ENCODE measurements at places on chromosomes 13 and 19.

GRCh38 chr13:90070837-90071525 is 1276.5 kb upstream of the MIR17HG start:
- DNase-seq: no peak

- no peak for DNase-seq
Observed at GRCh38 chr13:42525035-42525504, 48.9 kb upstream of the TNFSF11 start.

DNA sequence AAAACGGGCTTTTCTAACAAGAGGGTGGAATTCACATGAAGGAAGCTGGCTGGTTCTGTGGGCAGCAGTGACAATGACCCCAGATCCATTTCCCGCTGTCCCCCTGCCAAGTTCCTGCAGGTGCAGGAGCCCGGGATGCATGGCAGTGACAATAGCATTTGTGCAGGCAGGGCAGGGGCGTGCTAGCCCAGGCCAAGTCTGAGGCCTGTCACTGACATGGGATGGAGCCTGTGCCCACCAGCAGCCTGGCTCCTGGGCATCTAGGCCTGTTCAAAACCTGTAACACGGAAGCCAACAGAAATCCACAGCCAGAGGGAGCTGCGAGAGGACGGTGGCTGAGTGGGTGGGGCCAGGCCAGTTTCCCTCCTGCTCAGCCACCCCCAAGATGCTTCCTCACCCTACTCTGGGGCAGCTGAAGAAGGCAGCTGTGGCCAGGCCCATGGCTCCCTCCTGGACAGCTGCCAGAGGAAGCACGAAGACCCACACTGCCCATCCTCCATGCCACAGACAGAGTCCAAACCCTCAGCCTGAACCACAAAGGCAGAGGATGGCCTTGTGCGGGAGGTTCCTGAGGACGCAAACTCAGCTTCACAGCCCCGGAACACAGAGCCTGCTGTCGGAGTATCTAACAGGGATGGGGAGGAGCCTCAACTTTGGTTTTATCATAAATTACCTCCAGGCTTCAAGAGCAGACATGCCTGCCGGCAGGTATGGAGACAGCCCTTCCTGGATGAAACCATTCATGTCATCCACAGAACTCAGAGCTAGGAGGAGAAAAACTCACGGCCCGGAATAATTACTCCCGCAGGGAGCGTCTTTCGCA is 74.0 kb downstream of the CEBPG start:
- DNase-seq: no peak

DNA sequence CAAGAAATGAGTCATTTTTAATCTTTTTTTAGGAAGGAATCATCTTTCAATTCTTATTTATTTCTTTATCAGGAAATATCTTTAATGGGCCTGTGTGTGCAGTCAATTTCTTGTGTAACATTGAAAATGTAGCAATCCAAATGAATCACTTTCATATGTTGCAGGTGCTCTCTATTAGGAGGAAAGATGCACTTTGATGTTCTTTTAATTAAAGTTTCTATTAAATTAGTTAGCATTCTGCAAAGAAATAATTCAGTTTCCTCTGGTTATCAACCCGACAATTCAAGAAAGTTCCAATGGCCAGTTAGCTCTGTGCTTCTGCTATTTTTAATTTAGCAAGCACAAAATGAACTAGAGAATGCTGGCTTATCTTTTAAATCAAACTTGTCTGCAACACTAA is 212.0 kb downstream of the PCDH17 start:
- DNase-seq: no peak

DNA sequence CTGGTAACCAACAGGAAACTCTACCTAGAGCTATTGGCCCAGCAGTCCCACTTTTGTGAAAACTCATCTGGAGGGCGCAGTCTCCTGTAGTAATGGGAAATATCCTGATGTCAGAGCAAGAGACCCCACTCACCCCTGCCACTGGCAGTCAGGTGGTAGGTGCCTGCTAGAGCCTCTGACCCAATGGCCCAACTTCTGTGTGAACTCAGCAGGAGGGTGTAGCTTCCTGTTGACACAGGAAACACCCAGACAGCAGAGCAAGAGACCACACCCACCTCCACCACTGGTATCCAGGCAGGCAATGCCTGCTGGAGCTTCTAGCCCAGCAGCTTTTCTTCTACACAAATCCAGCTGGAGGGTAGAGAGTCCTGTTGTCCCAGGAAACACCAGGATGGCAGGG is 1176.8 kb upstream of the PRR20A start:
- no peak for DNase-seq

DNA sequence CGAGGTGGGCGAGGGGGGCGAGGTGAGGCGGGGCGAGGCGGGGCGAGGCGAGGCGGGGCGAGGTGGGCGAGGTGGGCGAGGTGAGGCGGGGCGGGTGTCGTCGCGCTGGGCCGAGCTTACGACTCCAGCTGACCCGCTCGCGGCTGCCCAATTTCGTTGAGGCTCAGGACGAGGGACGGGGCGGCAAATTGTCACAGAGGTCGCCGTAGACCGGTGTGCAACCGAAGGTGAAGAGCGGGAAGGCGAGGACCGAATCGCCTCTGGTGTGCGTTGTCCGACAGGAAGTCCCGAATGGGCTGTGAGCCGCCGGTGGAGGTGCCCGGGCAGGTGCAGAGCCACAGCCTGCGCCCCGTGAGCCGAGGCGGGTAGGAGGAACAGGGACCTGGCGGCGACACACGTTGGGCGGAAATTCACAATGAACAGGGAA is at the start of gene LACC1:
LACC1 (plus strand) TSS at position 150 of the 427 bp plus-strand sequence. CDS start 1,082 bp downstream, outside the sequence.
- DNase-seq: no peak

Data from stimulated activated CD8-positive, alpha-beta memory T cell treated with anti-CD3 and anti-CD28 coated beads, Interleukin-4, amount 100 ng/mL, for 24 hours (primary cell).